ENCODE measurements at places on chromosomes 6 and 20.

DNA sequence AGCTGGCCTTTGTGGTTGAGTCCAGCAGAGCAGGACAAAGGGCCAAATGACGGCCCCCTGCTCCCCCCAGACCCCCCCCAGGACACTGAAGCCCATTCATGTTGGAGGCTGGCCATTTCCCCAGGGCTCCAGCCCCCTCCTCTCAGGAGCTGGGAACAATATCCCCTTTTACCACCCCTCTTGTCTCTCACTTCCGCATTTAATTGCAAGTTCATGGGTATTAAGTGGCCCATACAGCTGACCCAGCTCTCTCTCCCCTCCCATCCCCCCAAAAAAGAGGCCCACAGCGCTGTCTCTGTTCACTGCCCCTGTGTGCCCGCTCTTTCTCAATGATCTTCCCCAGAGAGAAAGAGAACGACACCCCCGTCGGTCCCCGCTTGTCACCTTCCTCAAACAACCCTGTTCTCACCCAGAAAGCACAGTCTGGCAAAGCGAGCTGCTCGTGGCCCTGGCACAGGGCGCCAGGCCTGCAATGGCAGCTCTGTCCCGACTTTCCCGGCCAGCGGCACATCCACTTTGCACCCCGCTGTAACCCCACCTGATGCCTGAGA is 30.4 kb downstream of the PREX1 start:
- no peak for DNase-seq

- DNase-seq, result no peak
These were observed 47.4 kb downstream of the HDAC2 start for GRCh38 chr6:113923526-113923925.

GRCh38 chr20:1119128-1119505 is 715 bp downstream of the PSMF1 start:
- no peak for DNase-seq

DNA sequence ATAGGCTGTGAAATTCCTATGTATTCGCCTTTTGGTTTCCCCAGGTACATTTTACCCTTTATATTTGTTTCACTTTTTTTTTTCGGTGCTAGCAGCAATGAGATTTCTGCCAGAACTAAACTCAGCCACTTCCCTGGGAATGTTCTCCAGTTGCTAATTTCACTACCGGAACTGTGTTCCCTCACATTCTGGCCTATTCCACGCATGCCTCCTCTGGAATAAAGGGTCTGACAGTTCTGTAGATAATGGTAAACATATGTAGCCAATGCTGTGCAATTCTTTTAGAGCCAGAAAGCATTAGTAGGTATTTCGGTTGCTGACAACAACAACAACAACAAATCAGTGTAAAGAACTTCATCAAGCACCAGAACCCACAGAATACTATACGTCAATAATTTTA is 96.1 kb upstream of the TBX18 start:
- DNase-seq, result no peak

- DNase-seq, result no peak
These were observed 92.8 kb upstream of the BTN3A2 start for GRCh38 chr6:26272171-26272637.
